Inflammatory macrophage (primary cell): ENCODE measurements at places on chromosomes 12 and 14.

- DNase-seq = no peak
These were observed 37.9 kb downstream of the PTPN21 start for GRCh38 chr14:88516861-88517357.

GRCh38 chr12:56565510-56566101, 44.0 kb downstream of the RBMS2 start:
- peak; percentile 68 for DNase-seq

- DNase-seq = no peak
These were observed 3.9 kb upstream of the KRT79 start for GRCh38 chr12:52837781-52838608.

GRCh38 chr12:20657496-20657895, 37.6 kb upstream of the SLCO1C1 start:
- DNase-seq = no peak

GRCh38 chr12:47085815-47086252, 6.1 kb upstream of the AMIGO2 start:
- DNase-seq = peak; percentile 56

- no peak for DNase-seq
These were observed 332.6 kb upstream of the SYT1 start for GRCh38 chr12:78531831-78532458.

DNA sequence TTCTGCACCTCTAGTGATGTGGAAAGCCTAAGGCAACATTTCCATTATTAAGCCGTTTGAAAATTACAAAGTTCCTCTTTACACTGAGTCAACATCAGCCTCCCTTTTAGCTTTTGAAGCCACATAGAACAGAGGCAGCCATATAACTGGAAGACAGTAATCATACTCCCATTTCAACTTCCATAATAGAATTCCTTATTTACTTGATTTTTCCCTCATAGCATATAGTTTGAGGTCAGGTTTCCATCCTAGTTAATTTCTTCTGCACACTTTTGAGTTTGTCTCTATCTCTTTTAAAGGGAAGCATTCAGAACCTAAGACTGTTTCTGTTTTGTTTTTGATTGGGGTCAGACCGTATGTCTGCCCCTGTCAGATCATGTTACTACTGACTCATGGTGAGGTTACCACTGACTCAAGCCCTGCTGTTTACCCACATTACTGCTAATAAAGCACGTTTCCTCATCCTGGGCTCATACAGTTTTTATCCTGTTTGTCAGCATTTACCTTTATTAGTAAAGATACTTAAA, 161.0 kb downstream of the SLC38A4 start:
- peak; percentile 90 for DNase-seq

DNA sequence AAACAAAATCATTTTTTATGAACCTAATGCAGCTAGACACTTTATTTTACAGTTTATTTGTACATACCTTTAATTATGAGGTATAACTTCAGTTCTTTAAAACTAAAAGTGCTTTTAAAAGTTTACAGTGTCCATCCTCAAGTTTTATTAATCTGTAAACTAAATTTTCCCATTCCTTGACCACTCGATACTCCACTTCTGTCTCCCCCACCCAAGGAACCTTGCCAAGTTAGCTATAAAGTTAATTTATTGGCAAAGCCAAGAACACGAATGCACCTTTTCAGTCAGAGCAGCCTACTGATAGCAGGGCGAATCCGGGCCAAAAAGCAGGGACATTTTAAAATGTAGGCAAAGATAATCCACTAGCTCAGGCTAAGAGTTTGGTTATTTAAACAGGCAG, 29.6 kb downstream of the NAA30 start:
- no peak for DNase-seq

DNA sequence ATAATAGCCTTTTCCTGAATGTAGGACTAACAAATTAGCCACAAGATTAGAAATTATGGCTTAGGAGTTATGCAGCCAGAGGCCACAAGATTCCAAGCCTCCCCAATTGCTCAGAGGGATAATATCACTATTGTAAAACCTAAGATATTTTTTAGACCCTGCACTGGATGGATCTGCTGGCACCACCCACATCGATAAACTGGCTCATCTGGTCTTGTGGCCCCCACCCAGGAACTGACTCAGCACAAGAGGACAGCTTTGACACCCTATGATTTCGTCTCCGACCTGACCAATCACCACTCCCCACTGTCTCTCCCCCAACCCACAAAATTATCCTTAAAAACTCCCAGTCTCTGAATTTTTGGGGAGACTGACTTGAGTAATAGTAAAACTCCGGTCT, 54.7 kb downstream of the CPM start:
- no peak for DNase-seq

DNA sequence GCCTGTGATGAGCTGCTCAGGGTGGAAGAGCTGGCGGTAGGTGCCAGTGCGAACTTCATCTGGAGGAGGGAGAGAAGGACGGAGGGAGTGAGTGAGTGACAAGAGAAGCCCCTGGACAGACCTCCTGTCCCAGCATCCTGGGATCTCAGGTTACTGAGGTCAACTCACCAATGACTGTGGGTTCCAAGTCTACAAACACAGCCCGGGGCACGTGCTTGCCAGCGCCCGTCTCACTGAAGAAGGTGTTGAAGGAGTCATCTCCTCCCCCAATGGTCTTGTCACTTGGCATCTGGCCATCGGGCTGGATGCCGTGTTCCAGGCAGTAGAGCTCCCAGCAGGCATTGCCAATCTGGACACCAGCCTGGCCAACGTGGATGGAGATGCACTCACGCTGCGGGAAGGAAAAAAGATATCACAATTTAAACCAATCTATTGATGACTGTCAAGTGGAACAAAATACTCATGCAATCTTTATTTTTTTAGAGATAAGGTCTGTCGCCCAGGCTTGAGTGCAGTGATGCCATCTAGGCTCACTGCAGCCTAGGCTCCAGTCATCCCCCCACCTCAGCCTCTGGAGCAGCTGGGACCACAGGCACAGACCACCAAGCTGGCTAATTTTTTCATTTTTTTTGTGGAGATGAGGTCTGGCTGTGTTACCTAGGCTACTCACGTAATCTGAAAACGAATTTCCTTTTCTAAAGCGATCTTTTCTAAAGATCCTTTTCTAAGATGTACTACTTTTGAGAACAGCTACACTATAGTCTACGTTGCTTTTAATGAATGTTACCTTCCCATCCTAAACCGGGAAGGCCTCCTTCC, 1.7 kb downstream of the TUBA1B start:
- DNase-seq = no peak

GRCh38 chr12:76085520-76085868, 1.0 kb upstream of the NAP1L1 start:
- DNase-seq = peak; percentile 40

- DNase-seq = peak; percentile 83
These were observed 68.2 kb upstream of the ETV6 start for GRCh38 chr12:11581179-11581755.

DNA sequence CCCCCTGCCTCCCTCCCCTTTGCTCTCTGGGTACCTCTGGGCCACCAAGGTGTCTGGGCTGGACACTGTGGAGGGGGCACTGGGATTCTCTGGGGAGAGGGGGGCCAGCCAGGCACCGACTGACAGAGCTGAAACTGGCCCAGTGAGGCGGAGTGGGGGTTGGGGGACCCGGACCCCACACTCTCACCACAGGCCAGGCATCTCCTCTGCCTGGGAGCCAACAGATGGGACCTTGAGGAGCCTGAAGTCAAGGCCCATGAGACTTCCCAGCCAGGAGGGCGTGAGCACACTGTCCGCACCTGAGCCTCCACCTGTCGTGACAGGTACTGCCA, 39.8 kb upstream of the PPP1R13B start:
- no peak for DNase-seq

- no peak for DNase-seq
These were observed 29.1 kb upstream of the AEBP2 start for GRCh38 chr12:19410211-19410610.

DNA sequence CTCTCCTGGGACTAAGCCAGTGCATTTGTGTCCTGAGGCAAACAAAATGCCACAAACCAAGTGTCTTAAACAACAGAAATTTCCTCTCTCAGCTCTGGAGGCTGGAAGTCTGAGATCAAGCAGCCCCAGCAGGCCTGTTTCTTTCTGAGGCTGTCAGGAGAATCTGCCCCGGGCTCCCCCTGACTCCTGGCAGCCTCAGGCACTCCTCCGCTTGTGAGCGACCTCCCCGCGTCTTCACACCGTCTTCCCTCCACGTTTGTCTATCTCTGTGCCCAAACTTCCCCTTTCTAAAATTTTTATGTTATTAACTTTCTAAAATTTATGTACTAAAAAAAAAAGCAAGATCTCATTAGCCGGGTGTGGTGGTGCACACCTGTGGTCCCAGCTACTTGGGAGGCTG, 59.7 kb downstream of the RIMBP2 start:
- no peak for DNase-seq

GRCh38 chr12:110907583-110907982, 12.8 kb downstream of the MYL2 start:
- peak; percentile 31 for DNase-seq

DNA sequence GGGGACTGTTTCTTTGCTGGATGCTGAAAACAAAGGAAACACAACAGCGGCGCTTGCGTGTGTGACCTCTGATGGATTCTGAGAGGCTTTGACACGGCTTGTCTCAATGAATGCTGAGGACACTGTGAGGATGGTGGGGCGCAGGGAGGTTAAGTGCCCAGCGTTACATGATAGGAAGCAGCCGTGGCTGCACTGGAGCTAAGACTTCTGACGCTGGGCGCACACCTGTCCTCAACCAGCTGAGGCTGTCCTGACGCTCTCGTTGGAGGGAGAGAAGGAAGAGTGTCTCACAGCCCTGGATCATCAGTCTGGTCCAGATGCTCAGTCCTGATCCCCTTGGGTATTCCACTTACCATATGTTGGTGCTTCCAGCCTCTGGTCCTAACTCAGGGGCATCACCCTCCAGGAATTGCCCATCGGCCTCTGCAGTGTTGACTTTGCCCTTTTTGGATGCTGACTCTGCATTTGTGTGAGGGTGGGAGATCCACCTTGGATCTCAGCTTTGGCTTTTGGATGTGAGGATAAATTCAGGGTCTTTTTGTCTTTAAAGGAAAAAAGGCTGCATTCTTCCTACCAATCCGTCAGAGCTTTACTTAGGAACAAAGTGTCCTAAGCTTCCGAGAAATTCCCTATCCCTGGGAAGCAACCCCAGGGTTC, 125.2 kb downstream of the ZNF664 start:
- no peak for DNase-seq
